NCI-H1048 (cell line): ENCODE measurements at places on chromosomes 12 and 14.

GRCh38 chr14:24053548-24054323 lies 1.9 kb downstream of the CARMIL3 start:
- DNase-seq = no peak

DNA sequence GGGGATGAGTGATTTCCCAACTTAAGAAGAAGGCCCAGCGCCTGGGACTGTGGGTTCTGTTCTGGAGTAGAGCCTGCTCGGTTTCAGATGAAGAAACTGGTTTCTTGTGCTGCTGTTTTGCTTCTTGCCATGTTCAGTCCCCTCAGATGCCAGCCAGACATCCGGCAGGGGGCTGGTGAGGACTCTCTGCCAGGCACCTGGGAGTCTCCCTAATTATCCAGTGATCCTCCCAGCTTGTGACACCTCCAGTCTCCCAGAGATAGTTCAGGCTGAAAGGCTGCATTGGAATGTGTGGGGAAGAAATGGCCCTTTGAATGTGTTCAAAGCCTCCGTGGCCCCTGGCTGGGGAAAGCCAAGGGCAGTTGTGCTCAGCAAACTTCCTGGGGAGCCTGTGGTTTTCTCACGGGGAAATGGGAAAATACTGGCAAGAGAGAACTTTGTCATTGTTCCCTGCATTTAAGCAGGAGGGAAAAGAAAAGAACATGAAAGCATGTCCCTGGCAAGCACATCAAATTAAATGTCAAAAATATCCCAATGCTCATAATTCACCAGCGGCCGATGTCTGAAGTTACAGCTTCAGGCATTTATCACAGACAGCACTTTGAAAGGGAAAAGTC lies 8.5 kb upstream of the SERPINA12 start:
- no peak for DNase-seq

- DNase-seq = no peak
Measured at GRCh38 chr14:30443368-30444007, 115.5 kb upstream of the G2E3 start.

- no peak for DNase-seq
Measured at GRCh38 chr14:94474581-94475031, 1.4 kb downstream of the SERPINA9 start.

- DNase-seq = no peak
Measured at GRCh38 chr12:75974323-75975187, 57.0 kb downstream of the PHLDA1 start.

DNA sequence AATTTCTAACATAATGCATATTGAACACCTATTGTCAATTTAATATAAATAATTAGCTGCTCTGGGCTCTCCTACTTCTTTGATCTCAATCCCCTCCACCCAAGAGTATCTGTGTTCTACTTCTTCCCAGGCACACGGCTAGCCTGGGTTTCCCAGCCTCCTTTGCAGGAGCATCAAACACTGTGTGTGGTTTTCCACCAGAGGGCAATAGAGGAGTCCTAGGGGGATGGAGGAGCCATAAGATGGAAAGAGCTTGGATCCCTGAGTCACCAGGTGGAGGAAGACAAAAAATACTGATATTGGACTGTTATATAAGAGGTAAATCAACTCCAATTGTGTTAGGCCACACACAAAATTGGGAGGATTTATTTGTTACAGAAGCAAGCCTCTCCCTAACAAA lies 333.7 kb downstream of the GLT1D1 start:
- no peak for DNase-seq

DNA sequence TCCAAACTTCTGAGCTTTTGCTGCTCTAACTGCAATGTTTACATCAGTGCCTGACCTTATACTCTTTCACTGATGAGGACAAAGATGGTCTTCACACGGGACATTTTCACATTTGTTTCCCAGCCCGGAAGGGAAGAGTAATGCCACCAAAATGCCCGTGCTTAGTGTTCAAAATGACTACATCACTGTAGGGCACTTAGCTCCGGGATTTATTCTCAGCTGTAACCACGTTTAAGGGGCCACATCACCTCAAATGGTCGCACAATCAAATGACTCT lies 2.9 kb downstream of the GSG1 start:
- no peak for DNase-seq

- DNase-seq = no peak
Measured at GRCh38 chr14:20556500-20557211, 4.2 kb downstream of the RNASE9 start.
